ENCODE measurements at places on chromosomes 13 and 19.

DNA sequence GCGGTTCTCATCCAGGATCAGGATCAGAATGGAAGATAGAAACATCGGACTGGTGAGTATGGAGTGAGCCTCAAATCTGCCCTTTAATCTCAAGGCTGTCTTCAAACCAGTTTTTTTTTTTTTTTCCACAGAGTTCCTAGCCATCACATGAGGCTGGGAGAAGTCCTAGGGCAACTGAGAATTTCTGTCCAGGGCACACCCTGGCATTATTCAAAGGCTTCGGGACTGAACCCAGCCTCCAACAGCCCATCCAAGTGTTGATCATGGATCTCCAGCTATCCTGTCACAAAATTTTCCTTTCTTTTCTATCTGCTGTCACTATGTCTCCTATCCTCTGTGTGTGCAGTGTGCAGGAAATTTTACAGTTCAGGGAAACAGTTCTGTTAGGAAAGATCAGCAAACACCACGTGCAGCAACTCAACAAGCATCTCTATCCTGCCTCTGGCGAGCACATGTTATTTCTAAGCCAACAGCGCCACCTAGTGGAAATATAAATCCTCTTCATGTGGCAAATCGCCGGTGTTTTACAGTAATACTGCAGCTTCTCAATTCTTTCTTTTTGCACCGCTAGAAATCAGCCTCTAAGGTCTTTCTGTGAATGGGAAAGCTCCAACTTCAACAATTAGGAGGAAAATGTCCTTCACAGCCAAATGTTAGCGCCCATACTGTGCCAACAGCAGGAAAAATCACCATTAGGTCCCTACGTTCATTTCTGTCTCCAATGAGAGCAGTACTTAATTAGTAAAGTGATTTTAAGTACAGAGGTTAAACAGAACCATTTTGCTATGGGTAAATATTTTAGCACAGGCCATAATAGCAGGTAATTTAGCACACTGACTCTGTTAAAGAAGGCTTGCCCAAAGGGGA, 21.4 kb upstream of the ZNF181 start:
- peak; percentile 87 for DNase-seq

- no peak for DNase-seq
Measured at GRCh38 chr13:28485551-28485950, 9.4 kb downstream of the FLT1 start.

DNA sequence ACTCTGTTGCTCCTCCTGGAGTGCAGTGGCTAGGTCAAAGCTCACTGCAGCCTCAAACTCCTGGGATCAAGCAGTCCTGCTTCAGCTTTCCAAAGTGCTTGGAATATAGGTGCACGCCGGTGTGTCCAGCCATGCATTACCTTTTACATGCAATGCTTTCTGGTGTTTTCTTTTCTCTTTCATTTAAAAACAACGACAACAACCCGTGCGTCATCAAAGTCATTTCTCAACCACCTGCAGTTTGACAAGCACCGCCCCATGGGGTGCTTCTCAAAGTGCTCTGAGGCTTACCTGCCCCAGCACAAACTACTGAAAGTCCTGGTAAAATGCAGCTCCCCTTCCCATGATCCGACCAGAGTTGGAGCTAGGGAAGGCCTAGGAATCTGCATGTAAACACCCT, 7.1 kb downstream of the QTRT1 start:
- DNase-seq = no peak

DNA sequence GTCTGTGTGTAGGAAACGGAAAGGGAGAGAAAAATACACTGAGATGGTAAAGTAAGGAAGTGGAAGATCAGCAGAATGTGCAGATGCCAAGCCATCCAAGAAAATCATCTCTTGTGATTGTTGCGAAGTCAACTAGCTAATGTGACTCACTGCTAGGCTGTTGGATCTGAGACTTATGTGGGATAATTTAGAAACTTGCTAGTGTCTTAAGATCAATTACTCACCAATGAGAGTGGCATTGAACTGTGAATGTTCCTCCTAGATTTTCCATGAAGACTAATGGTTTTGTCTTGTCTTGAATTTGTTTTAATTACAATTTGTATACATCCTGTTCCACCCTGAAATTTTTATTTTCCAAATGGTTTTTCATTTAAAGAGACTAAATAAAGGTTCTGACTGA, 771.6 kb downstream of the EFNB2 start:
- no peak for DNase-seq

DNA sequence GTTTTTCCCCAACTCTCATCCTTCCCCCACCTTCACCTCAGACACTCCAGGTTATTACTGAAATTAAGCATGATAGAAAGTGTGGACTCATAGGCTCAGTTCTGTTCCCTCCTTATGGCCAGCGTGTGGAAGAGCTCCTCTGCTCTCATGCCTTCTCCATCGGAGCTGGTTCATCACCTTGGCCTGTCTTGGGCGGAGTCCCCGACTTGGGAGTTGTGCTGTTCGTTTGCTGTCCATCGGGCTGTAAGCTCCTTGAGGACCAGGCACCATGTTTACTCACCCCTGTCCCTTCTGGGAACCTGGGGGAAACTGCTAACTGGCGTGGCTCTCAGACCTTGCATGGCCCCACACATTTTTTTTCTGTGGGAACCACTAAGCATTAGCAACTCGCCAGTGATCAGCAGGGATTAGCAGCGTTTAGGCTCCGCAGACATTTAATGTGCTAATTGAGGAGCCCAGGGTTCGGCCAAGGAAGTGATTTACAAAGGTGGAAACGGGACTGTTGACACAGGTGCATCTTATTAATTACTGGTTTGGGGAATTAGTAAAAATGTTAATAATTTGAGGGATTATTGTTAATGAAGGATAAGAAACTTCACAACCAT, 123.8 kb downstream of the TM9SF2 start:
- DNase-seq = no peak
